ENCODE measurements at places on chromosomes 16 and 17.

GRCh38 chr17:57915544-57915943, 39.7 kb downstream of the CUEDC1 start:
- no peak for DNase-seq

DNA sequence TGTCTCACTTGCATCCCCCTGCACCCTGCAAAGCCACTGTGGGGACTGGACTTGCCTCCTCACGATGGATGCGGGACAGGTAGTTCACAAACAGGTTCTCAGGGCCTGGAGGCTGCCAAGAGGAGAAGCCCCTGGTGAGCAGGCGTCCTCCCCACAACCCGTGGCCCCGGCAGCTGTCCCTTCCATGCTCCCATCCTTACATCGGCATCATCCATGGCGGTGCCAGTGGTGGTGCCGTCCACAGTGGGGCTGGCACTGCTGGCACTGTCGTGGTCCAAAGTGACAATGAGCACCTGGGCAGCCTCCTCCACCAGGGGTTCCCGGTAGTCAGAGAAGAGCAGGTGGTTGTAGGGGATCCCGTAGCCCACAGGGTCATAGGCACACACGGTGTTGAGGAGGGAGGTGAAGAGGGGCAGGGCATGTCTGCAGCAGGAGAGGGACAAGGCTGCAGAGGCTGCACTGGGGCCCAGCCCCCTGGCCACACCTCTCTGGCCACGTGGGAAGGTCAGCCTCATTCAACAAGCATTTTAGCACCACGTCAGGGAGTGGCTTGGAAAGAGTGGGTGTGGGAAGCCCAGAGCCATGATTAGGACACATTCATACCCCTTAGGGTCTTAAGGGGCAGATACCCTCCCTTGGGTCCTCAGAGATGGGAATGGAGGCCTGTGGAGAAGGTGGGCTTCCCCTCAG, 12.6 kb downstream of the HID1 start:
- no peak for DNase-seq

DNA sequence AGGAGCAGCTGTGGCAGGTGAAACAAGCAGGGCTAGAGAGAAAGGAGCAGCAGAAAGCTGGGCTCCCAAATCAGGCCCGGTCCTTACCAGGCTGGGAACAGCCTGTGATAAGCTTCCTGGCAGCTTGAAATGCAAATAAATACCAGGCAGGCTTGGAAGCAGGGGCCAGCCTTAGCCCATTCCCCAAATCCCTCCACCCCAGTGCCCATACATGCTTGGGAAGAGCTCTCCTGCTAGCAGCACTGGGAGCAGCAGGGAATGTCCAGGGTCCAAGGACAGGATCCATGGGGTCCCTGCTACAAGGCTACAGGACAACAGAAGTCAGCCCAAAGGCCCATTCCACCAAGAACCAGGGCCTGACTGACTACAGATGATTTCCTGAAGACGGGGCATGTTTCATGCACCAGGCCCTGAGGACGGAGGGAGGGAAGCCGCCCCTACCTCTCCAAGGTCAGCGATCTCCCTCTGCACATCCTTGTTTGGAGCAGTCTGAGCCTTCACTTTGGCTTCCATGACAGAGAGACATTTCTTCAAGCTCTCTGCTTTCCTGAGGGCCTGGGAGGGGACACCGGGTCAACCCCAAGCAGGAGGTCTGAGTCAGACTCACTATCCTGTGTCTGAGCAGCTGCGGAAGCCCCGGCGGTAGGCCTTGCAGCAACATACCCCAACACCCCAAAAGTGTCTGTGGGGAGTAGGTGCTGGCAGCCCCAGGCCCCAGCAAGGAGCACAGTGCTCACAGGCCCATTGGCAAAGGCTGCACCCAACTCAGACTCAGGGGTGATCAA, 2.6 kb upstream of the EXOSC6 start:
- no peak for DNase-seq

DNA sequence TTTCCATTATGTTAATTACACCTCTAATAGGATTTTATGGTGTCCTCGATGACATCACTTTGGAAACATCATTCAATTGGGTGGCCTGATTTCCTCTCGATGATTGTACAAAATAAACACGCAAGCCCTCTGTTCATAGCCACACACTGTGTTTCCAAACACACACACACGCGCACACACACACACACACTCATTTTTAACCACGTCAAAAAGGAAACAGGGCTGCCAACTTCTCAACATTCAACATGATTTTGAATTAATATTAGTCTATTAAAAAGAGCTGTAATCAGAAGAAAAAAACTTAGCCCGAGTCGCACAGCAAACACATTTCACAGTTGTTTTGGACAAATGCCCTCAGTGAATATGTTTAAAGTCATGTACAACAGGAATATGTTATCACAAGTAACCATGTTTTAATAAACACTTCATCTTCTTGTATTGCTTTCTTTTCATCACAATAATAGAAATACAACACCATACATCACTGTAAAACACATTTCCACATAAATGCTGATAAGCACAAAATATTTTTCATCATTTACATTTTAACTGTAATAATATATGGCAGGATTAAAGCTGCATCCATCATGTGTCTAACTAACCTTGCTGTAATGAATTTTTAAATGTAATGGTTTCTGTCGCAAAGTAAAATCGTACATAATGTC, 219.1 kb upstream of the IRX3 start:
- no peak for DNase-seq

- no peak for DNase-seq
Observed at GRCh38 chr17:53101706-53102105, 721.0 kb upstream of the KIF2B start.

GRCh38 chr17:61478026-61478789, 26.0 kb downstream of the TBX4 start:
- DNase-seq, result no peak

GRCh38 chr17:6328279-6328678, 106.6 kb downstream of the AIPL1 start:
- DNase-seq, result no peak

DNA sequence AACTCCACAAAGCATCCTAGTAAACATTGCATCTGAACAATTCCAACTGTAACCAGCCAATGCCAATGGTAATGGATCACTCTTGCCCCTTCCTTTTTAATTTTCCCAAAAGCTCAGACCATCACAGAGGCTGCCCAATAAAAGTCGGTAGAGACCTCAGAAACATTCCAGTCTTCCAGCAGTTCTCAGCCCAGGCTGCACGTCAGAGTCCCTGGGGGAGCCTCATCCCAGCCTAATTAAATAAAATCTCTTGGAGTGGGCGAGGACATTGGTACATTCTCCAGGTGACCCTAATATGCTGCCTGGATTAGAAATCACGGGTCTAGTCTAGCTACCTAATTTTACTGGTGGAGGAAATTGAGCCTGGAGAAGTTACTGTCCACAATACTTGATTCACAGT, 117.1 kb upstream of the MYOCD start:
- no peak for DNase-seq

DNA sequence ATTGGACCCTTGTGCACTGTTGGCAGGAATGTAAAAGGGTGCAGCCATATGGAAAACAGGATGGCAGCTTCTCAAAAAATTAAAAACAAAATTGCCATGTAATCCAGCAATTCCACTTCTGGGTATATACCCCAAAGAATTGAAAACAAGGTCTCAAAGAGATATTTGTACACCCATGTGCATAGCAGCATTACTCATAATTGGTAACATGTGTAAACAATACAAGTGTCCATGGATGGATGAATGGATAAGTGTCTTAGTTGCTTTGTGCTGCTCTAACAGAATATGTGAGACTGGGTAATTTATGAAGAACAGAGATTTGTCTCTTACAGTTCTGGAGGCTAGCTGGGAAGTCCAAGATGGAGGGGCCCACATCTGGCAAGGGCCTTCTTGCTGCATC, 3.8 kb upstream of the RUNDC3A start:
- DNase-seq, result no peak

- no peak for DNase-seq
Observed at GRCh38 chr16:17311333-17312093, 159.2 kb downstream of the XYLT1 start.

DNA sequence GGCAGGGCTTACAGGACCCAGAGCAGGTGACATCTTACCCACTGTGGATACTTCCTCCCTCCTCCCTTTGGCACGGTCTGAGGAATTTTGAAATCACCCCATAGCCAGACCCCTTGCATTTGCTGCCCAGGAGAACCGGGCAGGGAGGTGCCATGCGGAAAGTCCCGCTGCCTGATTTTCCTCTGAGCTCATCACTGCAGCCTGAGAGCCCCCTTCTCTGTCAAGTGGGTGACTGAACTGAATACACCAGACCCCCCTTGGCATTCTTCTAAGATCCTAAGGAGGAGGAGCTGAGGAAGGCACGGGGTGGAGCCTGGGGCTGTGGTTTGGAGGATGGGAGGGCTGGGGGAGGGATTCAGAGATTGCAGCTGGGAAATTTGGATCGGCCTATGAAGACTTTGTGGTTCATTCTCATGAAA, 173.4 kb downstream of the RAB11FIP4 start:
- no peak for DNase-seq

GRCh38 chr16:6081320-6081976, 983.9 kb upstream of the EEF2KMT start:
- peak; percentile 2 for DNase-seq

GRCh38 chr16:47258874-47259461, 115.2 kb upstream of the NETO2 start:
- no peak for DNase-seq

GRCh38 chr16:11395008-11395948, 50.0 kb downstream of the RMI2 start:
- DNase-seq, result no peak

DNA sequence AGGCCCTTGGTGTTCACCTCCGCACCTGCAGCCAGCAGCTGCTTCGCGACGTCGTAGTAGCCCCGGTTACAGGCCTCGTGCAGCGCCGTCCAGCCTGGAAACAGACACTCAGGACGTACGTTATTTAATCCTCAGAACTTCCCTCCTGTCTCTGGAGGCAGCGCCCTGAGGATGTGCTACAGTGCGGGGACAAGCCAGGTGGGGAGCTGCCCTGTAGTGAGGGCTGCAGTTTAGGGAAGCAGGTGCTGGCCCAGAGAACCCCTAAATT, 71.0 kb downstream of the ZNF778 start:
- no peak for DNase-seq

GRCh38 chr17:33284022-33284421, 9.1 kb downstream of the ASIC2 start:
- DNase-seq, result no peak

GRCh38 chr17:66383333-66383732, 80.9 kb downstream of the PRKCA start:
- DNase-seq, result no peak

- DNase-seq, result no peak
Observed at GRCh38 chr17:29331075-29331707, 37.2 kb upstream of the NUFIP2 start.

DNA sequence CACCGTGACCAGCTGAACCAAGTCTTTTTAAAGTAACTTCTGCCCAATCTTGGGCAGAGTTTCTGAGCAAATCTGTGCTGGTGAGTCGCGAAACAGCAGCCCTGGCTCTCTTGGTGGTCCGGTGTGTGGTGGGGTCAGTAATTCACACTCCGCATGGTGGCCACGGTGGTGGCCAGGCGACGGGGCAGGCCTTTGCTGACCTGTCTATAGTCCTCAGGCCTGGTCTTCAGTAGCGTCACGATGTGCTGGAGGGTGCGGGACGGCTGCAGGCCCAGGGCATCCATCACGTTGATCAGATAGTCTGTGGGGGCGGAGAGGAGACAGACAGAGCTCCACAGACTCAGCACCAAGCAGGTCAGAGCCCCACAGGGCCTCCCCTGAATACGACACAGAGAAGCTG, 64.2 kb downstream of the COG7 start:
- no peak for DNase-seq

DNA sequence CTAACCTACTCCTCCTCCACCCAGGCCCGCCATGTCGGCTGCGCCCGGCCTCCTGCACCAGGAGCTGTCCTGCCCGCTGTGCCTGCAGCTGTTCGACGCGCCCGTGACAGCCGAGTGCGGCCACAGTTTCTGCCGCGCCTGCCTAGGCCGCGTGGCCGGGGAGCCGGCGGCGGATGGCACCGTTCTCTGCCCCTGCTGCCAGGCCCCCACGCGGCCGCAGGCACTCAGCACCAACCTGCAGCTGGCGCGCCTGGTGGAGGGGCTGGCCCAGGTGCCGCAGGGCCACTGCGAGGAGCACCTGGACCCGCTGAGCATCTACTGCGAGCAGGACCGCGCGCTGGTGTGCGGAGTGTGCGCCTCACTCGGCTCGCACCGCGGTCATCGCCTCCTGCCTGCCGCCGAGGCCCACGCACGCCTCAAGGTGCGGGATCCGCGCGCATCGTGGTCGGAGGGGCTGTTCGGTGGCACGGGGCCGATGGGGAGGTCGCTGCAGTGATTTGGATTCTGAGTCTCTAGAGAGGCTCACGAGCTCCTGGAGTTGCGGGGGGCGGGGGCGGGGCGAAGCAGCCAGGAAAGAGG, 878 bp downstream of the TRIM72 start:
- no peak for DNase-seq

DNA sequence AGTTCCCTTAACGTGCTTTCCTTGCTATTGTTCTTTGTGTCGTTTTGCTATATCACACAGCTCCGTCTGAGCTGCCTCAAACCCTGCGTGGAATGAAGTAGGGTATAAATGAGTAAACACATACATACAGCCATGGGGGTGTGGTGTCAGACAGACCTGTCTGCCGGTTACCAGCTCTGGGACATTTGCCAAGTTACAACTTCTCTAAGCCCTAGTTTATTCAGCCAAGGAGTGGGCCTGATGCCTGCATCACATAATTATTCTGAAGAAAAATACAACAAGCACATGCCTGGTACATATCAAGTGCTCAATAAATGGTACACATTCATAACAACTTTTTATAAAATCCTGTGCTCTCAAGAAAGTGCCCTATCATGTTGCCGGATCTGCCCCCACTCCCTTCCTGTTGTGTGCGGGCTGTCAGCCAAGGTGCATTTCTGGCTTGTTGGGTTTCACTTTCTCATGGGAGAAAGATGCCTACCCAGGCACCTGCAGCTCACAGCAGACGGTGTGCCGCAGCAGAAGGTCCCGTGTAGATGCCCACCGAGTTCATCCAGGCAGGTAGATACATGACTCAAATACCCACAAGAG, 30.5 kb downstream of the SMPD3 start:
- peak; percentile 92 for DNase-seq

- no peak for DNase-seq
Observed at GRCh38 chr17:36816214-36816906, 120.9 kb upstream of the LHX1 start.

DNA sequence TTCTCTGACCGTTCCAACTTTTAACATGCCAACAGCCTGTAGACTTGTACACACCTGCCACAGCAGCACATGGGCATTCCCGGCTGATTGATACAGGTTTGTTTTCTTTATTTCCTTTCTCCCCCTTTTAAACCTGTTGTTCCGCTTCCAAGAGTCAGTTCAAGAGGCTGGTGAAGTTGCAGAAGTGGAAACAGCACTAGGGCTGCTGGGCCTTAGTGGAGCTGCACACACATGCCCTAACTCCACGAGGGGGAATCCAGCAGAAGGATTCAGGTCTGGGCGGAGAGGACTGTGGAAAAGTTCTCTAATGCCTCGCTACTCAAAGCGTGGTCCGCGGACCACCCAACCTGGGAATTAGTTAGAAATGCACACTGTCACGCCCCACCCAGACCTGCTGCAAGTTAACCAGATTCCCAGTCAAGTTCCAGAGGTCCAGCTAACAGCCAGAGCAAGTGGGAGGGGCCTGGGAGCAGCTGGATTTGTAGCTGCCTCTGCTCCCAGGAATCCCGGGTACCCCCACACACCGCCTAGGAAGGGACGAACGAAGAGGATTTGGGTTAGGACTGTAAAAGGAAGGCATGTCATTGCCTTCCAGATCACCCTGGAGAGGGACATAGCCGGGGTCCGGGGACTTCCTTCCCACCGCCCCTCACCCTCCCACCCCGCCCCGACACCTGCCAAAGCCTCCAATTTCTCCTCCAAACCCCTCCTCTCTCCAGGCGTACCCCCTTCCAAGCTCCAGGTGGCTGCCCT, 542 bp downstream of the SLC39A11 start:
- DNase-seq, result peak; percentile 62
